Hematopoietic multipotent progenitor cell treated with erythropoietin and hydrocortisone succinate and interleukin-3 and kit ligand, for 15 days (in vitro differentiated cells): ENCODE measurements at places on chromosomes 7 and 10.

GRCh38 chr10:98488669-98489430 is 42.1 kb upstream of the HPS1 start:
- DNase-seq = no peak

DNA sequence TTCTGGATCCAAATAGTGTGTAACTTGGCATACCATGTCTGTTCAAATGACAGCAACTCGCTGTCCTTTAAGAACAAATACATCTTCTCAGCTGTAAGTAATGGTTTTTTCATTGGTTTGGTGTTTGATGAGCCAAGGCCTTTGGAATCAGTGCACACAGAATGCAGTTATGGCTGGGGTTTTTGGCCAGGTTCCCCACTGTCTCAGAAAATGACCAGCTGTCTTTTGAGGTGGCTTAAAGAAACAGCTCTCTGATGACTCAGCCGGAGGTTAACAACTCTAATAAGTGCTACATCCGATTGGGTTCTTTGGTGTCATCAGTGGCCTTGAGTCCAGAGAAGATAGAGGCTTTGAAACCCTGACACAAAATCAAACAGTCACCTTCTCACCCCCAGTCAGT is 688.4 kb downstream of the REEP3 start:
- no peak for DNase-seq

GRCh38 chr7:127702938-127703337 is 50.9 kb downstream of the SND1 start:
- no peak for DNase-seq

DNA sequence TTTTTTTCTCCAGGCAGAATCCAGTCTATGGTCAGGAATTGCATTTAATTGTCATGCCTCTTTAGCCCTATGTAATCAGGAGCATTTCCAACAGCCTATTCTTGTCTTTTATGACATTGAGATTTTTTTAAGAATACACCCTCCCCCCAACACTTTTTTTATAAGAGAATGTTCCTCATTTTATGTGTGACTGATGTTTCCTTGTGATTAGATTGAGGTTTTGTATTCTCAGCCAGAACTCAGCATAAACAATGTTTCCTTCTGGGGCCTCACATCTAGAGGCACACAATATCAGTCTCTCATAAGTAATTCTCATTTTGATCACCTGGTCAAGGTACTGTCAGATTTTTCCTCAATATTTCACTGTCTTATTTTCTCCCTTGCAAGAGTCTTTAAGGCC is 193.4 kb upstream of the PDE1C start:
- DNase-seq = no peak

- DNase-seq = no peak
These were observed 170.5 kb upstream of the SVIL start for GRCh38 chr10:29805134-29805723.

GRCh38 chr7:47102331-47102841 is 479.5 kb downstream of the TNS3 start:
- DNase-seq = no peak

GRCh38 chr7:37942934-37943610 is 22.6 kb downstream of the EPDR1 start:
- no peak for DNase-seq

GRCh38 chr10:43955002-43955596 is 306.4 kb upstream of the ZNF32 start:
- DNase-seq = no peak
